ENCODE measurements at places on chromosomes 1 and 21.

- DNase-seq, result no peak
Measured at GRCh38 chr1:71435951-71436350, 355.1 kb upstream of the ZRANB2 start.

GRCh38 chr1:226887006-226887405 lies 16.6 kb downstream of the PSEN2 start:
- DNase-seq, result no peak

DNA sequence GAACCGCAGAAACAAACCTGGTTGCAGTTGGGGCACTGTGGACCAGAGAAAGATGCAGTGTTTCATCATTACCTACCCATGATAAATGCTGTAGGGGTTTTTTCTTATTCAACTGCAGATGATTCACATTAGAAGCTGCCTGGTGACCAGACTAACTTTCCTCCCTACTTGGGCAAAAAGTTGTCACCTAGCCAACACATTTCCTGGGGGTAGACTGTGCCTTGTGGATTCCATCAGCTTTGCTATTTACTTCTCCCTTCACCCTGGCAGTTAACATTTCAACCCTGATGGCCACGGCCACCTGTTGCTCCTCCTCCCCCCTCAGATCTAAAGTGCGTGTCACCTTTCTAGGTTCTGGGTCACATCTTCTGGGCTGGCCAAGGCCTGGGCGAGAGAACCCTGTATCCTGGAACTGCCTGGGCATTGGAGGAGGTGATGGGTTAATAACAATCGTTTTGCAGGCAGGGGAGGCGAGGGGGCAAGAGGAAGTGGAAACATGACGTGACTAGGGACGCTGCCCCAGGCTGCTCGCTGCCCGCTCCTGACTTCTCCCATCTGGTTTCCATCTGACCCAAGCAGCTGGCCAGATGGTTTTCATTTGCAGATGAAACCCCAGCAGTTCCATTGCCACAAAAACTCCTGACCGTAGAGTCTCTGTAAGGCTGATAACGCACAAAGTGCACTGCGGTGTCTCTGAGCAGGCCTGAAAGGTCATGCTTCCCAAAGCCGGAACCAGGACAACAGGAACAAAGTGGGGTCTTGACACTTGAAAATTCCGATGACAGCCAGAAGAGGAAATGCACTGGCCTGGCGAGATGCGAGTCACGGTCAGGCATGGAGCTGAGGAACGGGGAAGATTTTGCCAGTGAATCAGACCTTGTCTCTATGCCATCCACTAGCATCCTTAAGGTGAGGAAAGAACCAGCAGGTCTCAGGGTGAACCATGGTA lies 36.6 kb downstream of the CAPZB start:
- no peak for DNase-seq

GRCh38 chr21:18630446-18630845 lies 226.9 kb upstream of the TMPRSS15 start:
- no peak for DNase-seq
